GM12892 (cell line): ENCODE measurements at places on chromosomes 1 and 21.

- no peak for DNase-seq
Observed at GRCh38 chr21:32136546-32136945, 142.3 kb downstream of the MIS18A start.

- peak; percentile 75 for DNase-seq
Observed at GRCh38 chr1:21814241-21814918, 2.3 kb downstream of the LDLRAD2 start.

GRCh38 chr1:93824834-93825233 is 54.2 kb downstream of the DNTTIP2 start:
- no peak for DNase-seq

GRCh38 chr1:112075566-112075965 is 86.1 kb upstream of the KCND3 start:
- no peak for DNase-seq
